Dorsolateral prefrontal cortex (tissue), 122 donors: ENCODE measurements at places on chromosomes 6 and 20. TPM values are rescaled to one million over a fixed set of nuclear protein-coding genes. Genes with fewer than 3 reads are reported as not detected.

DNA sequence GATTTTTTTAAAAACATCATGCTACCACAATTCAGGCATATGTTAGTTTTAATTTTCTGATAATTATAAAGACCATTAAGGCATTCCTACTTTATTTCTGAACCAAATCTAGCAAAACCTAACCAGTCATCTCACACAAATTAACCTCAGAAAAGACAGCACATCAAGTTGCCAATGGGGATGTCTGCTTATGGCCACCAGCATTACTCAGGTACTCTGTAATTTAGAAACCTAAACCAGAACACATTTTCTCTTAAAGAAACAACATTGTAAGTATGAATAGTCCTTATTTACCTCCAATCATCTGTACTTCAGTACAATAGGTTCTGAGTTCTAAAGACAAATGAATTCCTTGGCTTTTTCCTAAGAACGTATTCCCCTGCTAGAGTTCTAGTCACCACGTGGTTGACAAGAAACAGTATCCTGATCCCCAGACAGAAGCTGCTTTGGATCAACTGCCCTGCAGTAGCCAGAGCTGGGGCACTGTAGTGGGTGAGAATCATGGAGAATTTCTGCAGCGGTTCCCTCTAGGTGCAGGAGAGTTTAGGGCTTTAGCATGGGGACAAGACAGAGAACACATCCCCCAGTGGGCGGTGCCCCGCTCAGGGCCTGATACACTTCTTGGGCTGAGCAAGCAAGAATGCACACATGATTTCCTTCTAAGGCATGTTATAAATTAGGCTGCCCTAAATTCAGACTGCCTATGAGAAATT lies 15.4 kb downstream of the GCLC start:
- DNase-seq = no peak

DNA sequence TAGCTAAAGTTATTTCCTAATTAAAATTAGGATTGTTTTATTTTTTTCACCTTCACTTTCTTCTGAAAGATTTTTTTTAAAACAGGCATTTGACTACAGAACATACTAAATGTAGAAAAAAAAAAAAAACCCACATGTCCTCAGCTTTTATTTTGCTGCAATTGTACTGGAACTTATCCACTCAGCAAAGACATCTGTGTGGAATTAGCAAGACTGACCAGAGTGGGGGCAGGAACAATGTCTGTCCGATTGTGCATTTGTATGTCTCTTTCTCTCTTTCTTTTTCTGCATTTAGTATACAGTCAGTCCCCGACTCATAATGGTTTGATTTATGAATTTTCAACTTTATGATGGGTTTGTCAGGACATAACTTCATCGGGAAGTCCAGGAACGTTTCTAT lies 77.3 kb downstream of the CHD6 start:
- no peak for DNase-seq

DNA sequence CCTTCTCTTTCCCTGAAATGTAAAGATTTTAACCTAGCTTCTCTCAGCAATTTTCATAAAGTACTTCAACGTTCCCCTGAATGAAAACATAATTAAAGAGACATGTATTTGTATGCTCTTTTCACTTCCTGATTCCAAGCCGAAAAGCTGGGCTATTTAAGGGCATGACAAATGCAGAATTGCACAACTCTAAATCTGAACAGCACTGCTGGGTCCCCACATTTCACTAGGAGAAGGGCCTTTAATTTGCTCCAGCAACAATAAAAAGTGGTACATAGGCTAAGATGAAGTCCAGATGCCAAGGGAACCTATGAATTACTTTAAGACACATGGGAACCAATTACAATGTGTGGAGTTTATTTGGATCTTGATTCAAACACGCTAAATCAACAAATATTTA lies 42.0 kb downstream of the IRAK1BP1 start:
- DNase-seq = no peak

PARD6B gene
- total RNA-seq = 5.8 TPM

DEFB132 gene
- total RNA-seq = not detected
